ENCODE measurements at places on chromosomes 2 and 18.

- no peak for DNase-seq
Observed at GRCh38 chr2:215982465-215982875, 30.9 kb downstream of the MREG start.

- no peak for DNase-seq
Observed at GRCh38 chr2:148824190-148824589, 50.8 kb upstream of the KIF5C start.

GRCh38 chr2:194363878-194364277, 1293.1 kb upstream of the SLC39A10 start:
- no peak for DNase-seq

- no peak for DNase-seq
Observed at GRCh38 chr2:195456771-195457170, 200.3 kb upstream of the SLC39A10 start.

DNA sequence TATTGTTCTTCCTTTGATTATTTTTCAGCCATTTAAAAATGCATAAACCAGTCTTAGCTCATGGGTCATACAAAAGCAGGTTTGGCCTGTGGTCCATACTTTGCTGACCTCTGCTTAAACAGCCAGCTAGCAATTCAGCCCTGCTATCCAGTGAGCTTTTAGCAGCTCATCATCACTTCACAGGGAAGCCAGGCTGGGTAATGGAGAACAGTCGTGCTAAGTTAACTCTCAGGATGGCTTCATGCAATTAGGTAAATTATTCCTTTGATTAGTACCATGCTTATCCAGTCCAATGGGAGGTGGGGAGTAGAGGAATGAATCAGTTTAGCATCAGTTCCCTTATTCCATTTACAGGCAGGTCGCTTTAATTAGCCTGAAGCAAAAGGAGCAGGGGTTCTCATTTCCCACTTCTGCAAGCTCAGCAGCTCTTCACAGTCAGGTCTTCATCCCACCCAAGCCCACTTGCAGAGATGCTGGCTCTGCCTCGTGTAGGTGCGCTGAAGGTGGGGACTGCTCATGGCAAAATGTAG, 109.8 kb upstream of the ALPP start:
- DNase-seq, result no peak

DNA sequence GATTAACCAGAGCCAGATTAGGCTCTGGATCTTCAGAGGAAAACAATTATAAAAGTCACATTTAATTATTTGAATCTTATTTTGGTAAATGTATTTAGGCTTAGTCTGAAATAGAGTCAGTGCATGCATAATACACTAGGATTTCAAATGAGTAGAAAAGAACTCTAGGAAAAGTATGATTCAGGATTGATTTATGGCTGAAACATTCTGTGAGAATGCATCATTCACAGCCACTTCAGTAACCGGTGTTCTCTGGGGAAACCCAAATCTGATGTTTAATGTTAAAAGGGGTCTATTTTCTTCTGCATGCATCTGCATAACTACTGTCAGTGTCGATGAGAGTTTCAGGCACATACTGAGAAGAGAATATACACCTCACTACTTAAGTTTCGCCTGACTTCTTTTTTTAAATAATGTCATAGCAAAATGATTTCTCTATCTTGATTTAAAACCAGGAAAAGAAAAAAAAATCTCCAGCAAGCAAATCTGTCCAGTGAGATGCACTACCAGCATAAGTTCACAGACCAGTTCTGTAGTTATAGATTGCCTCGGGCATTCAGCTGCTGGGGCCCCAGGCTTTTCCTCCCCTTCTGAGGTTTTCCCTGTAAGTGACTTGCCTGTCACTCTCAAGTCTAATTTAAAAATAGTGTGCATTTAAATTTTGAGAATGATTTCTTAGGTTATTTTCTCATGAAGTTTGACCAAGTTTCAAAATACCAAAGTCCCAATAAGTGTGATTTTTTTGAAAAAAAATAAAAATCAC, 501.5 kb downstream of the NR4A2 start:
- no peak for DNase-seq

GRCh38 chr18:77059294-77059916, 73.2 kb downstream of the MBP start:
- peak; percentile 7 for DNase-seq

GRCh38 chr18:79736230-79736629, 56.6 kb downstream of the CTDP1 start:
- DNase-seq, result no peak

- DNase-seq, result peak; percentile 7
Observed at GRCh38 chr2:239035361-239035814, 187.5 kb downstream of the TWIST2 start.

GRCh38 chr2:173647681-173648311, 293.1 kb downstream of the CDCA7 start:
- DNase-seq, result no peak

DNA sequence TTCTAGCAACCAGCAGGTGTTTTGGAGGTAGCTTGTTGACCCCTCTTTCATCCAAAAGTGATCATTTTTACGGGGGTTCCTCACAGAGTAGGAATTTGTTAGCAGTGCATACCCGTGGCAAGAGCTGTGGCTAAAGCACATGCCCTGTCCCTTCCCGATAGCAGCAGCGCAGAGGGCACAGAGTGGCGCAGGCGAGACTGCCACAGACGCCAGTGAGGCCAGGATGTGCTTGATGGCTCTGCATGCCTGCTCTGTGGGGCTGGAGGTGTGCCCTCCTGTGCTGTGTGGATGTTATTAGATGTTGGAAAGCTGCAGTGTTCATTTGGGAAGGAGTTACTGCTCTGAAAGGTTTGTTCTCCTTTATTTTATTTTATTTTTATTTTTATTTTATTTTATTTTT, 153.6 kb downstream of the FAM210A start:
- DNase-seq, result no peak

DNA sequence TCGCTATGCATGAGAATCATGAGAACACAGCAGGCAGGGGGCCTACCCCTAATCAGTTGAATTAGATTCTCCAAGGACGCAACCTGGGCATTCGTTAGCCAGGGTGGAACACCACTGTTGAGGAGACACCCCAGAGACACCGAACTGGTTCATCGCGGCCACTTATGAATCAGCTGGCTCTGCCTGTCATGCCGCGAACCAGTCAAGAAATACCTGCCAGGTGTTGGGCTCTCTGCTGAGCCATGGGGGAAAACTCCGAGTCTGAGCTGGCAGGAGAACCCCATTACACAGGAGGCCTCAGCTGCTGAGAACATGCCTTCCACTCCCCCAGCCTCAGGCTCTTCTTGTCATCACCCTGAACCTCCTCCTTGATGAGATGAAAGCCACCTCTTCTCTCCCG, 184.3 kb downstream of the SMAD7 start:
- no peak for DNase-seq

DNA sequence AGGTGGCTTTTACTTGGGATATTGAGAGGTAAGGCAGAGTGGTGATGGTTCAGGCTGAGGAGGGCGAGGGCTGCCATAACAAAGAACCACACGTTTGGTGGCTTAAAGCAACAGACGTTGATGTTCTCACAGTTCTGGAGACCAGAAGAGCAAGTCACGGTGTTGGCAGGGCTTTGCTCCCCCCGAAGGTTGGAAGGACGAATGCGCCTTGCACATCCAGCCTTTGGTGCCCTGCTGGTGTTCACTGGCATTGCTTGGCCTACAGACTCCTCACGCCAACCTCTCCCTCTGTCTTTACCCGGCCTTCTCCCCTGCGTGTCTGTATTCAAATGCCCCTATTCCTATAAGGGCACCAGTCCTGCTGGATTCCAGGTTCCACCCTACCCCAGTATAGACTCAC, 125.4 kb downstream of the TPO start:
- DNase-seq, result peak; percentile 15

GRCh38 chr2:224031358-224031970, 7.6 kb downstream of the SERPINE2 start:
- no peak for DNase-seq
